ENCODE measurements at places on chromosomes 16 and 17.

DNA sequence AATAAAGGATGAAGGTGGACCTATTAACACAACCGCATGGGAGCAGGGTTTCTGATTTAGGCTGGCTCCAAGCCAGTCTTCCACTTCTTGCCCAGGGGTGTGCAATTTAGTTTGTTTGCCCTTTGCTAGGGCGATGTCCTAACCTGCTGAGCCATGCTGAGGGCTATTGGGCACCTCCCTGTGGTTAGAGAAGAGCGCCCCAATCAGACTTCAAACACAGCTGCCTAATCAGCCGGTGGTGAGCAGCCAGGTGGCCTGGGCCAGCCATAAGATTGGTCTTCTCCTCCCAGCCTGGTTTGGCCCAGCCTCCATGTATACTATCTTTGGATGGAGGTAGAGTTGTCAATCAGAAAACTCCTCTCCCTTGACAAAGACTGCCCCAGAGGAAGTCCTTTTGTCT, 15.7 kb downstream of the TMEM94 start:
- DNase-seq = no peak

DNA sequence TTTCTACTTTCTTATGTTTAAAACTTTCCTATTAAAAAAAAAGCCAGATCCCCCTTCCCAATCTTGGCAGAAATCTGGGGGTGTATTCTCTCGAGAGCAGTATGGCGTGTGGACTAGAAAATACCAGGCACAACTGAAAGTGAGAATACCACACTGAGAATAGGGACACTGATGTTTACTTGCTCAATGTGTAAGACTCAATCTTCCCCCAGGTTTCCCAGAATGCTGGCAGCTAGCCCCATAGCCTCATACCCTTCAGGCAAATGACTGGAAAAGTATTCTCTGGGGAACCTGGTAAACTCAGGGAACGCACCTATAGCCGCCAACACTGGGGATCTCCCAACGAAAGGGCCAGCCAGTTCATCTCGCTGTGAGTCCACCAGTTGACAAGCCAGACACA, 15.3 kb downstream of the ZZEF1 start:
- DNase-seq = no peak

GRCh38 chr16:86881861-86882273, 303.5 kb downstream of the FOXL1 start:
- no peak for DNase-seq

DNA sequence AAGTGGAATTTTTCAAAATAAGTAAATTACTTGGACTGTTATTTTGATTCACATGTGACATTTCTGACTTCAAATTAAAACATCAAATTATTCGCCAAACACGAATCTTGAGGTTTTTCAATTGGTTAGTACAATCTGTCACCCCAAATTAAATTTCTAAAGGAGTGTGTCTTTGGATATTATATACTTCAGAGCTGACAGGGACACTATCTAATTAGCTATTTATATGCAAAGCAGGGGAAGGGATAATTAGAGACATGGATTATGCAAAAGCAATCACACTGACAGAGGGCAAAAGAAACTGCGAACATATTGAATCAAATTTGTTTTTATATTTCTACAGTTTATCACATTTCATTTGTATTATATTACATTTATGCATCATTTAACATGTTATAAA, 433.0 kb downstream of the KIF2B start:
- DNase-seq = no peak

GRCh38 chr16:26505496-26505895, 561.2 kb upstream of the C16orf82 start:
- no peak for DNase-seq

DNA sequence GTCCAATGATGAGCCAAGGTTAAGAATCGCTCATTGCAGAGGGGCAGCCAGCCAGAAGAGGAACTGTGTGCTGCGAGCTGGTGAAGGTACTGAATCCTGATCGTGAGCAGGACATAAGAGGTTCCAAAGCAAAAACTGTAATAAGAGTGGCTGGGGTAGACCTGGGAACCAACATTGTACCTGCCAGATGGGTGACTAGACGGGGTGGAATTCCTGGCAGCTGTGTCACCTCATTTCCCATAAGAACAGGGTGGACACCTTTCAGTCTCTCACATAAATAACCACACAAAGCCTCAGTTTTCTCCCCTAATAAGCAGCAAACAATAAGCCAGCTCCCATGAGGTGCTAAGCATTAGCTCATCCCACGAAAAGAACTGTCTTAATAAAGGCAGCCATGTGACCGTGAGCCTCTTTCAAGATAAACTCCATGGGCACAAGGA, 290.3 kb downstream of the SOX9 start:
- DNase-seq = no peak

DNA sequence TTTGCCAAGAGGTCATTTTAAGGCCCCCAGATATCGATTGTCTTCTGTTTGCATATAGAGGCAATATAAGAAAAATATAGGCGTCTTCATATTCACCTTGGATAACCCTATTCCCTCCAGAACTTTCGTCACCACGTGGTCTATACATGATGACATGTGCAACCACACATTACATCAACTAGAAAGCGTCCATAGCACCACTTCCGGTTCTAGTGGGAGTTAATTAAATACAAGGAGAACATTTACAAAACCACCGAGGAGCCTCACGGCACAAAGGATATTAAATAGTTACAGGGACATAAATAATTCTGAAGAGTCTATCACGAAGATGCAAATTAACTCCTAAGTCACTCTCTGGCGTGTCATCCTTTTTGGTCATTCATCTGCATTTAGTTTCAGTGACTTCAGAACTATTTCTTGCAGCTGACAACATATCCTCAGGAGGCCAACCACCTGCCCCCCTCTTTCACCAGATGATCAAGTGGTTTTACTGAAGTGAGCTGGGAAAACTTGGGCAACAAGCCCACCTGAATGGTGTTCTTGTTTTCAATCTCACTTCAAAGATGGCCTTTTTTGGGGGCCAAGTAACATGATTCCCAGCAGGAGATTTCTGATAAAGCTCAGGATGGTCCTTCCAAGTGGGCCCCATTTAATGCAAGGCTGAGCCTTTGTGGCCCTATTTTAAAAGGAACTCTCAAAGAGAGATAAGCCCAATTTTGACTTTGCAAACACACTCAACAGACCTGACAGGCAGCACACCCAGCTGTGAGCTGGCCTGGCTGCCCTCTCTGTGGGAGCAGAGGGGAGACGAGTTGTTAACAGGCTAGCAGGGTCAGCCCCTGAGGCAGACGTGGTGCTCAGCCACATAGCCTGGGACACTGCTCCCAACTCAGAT, 15.3 kb downstream of the CMTM3 start:
- DNase-seq = no peak

DNA sequence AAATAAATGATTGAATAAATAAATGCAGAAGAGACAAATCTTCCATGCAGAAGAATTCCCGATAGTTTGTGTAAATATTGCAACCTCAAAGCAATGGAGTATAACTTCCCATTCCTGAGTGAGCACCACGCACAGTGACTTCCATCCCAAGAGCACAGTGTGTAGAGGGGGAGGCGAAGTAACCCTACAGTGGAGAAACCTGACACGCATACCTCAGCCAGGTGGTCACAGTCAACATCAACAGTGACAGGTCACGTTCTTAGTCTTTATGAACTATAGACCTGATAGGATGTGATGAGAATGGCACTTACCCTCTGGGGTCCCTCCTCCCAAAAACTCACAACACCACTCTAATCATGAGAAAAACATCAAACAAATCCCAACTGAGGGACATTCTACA, 111.6 kb downstream of the DYNLRB2 start:
- DNase-seq = no peak

DNA sequence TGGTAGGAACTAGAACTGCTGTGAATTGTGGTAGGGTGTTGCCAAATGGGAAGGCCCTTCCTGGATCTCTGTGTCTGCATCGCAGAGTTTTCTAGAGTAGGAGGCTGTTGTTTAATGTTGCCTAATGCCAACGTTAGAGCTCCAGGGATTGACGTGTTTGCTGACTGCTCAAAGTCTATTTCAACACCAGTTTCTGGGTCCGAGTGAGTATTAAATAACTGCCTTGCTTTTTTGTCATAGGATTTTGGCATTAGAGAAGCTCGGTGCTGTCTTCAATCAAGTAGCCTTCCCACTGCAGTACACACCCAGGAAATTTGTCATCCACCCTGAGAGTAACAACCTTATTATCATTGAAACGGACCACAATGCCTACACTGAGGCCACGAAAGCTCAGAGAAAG, 40.0 kb downstream of the SF3B3 start:
- DNase-seq = no peak

- no peak for DNase-seq
Measured at GRCh38 chr16:87336434-87337240, 19.4 kb upstream of the C16orf95 start.

DNA sequence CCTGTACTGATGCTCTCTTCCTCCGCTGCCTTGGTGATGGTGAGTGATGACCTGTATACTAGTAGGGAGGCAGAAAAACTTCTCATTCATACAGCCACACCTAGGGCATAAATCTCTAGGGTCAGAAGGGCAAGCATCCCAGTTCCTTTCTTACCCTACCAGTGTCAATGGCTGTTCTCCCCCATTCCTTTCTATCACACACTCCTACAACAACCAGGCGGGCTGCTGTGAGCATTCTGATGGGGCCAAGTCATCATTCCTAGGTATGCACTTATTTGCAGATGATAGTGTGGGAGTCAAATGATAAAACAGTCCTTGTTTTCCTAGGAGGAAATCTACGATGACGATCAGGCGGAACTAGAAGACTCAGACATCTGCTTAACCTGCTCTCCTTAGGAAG, 14.0 kb upstream of the SLC6A4 start:
- DNase-seq = no peak

All from stimulated activated CD4-positive, alpha-beta T cell treated with anti-CD3 and anti-CD28 coated beads, Interleukin-12 subunit alpha, Interleukin-12 subunit beta, amount 100 ng/mL, for 4 hours (primary cell).